ENCODE measurements at places on chromosomes 12 and 14.

DNA sequence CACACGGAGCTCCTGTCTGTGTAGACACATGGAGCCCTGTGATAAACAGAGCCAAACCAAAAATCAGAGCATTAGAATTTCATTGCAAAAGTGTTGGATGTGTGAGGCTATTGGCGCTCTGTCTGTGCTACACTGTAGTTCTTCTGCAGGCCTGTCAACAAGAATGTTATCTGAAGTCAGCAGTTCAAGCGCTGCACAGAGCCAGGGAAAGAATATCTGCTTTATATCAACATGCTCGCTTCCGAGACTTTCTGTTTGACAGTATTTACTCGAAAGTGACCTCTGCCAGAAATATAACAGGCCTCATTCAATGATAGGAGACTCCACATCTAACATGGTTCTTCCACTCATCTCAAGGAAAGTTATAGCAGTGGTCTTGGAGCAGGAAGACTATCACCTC, 118.3 kb downstream of the CCER1 start:
- DNase-seq: no peak

DNA sequence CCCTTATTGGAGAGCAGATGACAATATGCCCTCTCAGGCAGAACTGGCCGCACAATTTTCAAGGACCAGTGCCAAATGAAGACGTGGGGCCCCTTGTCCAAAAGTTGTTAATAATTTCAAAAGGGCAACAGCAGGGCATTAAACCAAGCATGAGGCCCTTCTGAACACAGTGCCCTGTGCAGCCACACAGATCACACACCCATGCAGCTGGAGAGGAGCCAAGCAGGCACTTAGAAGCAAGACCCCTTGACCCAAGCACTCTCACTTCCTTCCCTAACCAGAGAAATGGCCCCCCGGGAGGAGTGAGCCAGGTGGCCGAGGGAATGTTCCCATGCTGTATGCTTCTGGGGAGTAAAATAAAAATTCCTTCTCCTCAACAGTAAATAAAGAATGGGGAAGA, 114.0 kb upstream of the TMPO start:
- no peak for DNase-seq

DNA sequence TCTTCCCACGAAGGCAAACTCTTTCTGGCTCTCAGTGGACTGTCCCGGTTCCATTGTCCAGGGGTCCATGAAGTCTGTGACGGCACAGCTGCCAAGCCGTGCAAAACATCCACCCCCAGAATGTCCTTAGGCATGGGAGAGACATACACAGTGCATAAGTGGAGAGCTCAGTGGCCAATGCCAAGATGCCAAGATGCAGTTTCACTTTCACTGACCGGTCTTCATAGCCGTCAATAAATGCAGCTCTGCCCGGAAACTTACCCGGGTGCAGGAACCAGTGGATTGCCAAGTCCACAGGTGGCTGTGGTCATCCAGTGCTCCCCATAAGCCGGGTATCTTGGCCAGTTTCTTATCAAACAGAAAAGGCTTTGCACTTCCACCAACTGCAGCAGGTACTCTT, 162.3 kb downstream of the PTCSC3 start:
- no peak for DNase-seq

- DNase-seq: no peak
These were observed 73.4 kb upstream of the AVPR1A start for GRCh38 chr12:63224396-63224795.
